Islet precursor cell (in vitro differentiated cells): ENCODE measurements at places on chromosomes 12 and 14.
A peak's percentile ranks its signal among the peaks of the same experiment; 100 is the strongest.

- DNase-seq = no peak
Measured at GRCh38 chr12:127613056-127613455, 653.9 kb upstream of the TMEM132C start.

GRCh38 chr12:49519574-49519936 is 19.3 kb upstream of the KCNH3 start:
- no peak for DNase-seq

DNA sequence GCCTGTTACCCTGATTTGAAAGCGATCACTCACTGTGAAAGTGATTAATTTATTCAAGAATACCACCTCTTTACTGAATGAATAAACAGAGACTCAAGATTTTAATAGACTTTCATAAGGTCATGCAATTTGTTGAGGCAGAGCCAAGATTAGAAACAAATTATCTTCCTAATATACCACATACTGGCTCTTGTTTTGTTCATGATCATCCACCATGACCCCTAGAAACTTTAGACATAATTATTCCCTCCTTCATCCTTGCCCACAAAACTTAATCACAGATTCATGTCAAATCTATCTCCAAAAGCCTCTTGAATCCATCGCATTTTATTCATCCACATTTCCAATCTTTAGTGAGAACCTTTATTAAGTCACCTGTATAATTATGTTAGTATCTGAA is 152.3 kb downstream of the ATXN7L3B start:
- DNase-seq = no peak

DNA sequence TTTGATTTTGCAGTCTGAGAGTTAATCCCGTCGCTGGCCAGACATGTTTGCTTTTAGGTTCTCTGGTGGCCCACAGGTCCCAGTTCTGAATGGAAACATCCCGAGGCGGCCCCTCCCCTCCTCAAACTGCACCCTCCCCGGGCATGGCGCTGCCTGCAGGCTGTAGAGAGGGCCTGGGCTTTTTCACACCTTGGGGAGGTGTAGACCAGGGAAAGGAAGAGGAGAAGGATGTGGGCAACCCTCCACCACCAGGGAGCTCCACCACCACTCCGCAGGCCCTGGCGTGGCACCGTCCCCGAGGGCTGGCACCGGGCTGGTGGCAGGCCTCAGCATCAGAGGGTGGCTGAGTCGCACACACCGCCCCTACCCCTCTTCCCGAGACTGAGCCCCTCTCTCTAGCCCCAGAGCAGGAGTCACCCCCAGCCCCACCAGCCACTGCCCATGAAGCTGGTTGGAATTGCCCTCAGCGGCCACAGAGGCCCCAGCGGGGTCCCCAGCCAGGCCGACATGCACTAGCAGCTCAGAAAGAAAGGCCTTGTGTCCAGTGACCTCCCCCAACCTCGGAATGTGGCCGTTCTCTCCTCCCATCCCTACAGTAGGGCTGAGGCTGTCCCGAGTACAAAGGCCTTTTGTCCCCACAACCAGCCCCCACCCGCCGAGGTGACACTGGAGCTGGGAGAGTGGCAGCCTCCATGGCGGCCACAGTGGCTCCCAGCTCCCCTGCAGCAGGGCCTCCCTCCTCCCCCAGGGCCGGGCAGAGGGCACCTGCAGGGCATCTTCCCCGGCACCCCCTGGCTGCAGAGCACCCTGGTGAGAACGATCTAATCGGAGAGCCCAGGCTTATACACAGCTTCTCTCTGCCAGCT is 23.5 kb upstream of the INF2 start:
- peak; percentile 96 for DNase-seq

DNA sequence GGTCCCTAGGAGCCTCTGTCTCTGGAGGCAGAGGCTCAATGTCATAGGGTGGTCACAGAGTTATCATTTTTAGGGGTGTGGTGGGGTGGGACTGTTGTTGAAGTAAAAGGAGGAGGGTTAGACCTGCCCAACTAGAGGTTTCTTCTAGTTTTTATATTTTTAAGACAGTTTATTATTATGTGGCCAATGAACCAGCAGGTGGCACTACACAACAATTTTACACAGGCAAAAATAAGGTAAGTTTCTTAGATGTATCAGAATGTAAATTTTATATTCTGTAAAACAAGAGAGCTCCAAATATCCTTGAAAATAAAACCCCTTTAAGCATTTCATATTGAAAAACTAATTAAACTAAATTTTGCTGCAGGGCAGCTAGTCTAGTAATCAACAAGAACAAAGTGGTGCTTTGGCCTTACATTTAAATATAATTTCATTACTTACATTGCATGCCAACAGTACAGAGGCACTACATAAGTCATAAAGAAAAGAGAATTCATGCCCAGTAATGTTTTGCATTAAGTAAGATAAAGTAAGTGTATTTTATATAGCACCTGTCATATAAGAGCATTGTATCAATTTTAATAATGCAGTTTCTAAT is 22.2 kb upstream of the OVCH1 start:
- DNase-seq = no peak

- DNase-seq = peak; percentile 29
Measured at GRCh38 chr12:108568338-108569154, 6.2 kb downstream of the ISCU start.

GRCh38 chr14:86296173-86296572 is 766.2 kb downstream of the FLRT2 start:
- no peak for DNase-seq

- no peak for DNase-seq
Measured at GRCh38 chr12:30515351-30515750, 180.3 kb downstream of the IPO8 start.

DNA sequence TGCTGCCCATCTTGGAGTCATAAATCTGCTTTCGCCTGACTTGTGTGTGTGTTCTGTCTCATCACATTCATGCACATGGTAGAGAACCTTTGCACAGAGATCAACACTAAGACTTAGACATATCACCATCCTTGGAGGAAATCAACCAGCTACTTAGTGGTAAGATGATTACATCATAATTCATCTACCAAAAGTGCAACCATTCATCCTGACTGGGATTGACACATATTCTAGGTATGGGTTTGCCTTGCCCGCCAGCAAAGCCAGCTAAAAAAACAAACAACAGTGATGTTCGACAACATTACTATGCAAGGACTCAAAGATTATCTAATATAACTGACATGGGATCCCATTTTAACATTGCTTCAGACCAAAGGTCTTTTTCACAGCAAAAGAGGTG is 228.7 kb downstream of the NUAK1 start:
- DNase-seq = no peak

- peak; percentile 41 for DNase-seq
Measured at GRCh38 chr14:94321421-94322271, 1.5 kb downstream of the SERPINA6 start.

DNA sequence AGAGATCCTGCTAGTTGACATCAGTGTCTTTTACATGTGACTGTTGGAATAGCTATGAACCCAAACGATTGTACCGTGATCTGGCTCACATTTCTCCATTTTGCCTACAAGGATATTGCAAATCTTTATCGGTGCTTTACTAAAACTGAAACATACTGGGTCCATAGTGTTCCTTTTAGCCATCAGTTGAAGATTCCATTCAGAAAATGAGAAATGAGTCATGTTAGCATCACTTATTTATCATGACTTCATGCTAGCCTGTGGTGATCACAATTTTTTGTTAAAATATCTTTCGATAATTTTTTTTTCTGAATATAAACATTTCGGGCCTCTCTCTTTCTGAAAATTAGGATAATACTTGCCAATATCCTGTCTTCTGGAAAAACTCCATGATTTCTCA is 210.3 kb downstream of the EGLN3 start:
- no peak for DNase-seq

DNA sequence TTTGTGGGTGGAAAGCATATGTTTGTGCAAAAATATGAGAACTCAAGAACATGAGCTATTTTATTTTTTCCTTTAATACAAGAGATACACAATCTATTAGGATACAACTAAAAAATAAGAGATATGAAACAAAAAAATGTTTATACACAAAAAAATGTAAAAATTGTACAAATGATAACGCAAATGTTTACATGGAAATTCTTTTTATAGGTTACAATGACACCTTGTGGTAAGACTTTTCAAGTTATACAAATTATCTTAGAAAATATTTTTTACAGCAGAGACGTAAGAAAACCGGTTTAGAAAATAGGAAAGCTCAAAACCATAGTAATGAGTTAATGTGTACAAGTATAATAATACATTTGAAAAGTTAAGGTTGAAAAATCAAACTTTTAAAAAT is 25.5 kb downstream of the CEP83 start:
- no peak for DNase-seq

- no peak for DNase-seq
Measured at GRCh38 chr12:117090388-117090787, 8.8 kb downstream of the TESC start.

DNA sequence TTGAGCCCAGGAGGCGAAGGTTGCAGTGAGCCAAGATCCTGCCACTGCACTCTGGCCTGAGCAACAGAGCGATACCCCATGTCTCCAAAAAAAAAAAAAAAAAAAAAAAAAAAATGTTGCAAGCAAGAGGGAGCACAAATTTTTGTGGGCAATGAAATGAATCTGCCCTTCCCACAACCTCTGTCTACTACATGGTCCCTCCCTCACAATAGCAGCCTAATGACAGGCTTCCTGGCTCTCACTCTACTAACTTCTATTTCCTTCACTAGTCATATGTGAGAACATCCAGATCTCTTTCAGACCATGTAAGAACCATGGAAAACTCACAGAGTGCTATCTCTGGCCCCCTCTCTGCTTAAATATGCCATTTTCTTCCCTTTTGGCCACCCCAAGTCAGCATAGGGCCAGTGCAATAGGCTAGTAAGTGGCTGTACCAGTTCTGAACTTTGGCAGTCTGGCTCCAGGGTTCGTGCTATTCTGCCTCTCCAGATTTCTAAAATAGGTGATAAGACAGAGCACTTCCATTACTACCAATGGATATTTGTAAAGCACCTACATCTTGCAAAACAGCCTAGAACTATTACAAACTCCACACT is 7.1 kb downstream of the OSBPL8 start:
- no peak for DNase-seq

- no peak for DNase-seq
Measured at GRCh38 chr12:92506891-92507290, 195.9 kb upstream of the PLEKHG7 start.

DNA sequence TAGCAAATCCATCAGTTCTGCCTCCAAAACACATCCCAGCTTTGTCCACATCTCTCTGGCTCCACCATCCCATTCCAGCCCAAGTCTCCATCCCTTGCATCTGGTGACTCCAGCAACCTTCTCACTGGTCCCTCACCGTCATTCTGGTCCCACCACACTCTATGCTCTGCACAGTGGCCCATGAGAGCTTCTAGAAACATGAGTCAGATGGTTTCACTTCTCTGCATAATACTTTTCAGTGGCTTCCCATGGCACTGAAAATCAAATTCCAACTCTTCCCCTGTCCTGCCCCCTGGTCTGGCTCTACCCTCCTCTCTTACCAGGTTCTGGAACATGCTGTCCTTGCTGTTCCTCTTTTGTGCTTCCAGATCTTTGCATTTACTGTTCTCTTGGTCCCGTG is 17.2 kb upstream of the C12orf76 start:
- no peak for DNase-seq

- DNase-seq = no peak
Measured at GRCh38 chr12:128947209-128947608, 93.9 kb downstream of the GLT1D1 start.

DNA sequence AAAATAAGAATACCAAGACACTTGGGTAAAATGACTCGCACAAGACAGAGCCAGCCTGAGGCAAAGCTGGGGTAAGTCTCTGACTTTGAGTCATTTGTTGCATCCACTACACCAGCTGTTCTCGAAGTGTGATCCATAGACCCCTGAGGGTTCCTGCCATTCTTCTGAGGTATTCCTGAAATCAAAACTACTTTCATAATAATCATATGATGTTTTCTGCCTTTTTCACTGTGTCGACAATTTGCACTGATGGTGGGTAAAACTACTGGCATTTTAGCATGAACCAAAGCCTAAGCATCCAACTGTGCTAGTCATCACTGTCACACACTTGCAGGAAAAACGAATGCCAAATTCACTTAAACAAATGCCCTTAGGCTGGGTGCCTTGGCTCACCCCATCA is 135.5 kb upstream of the FUT8 start:
- peak; percentile 64 for DNase-seq

DNA sequence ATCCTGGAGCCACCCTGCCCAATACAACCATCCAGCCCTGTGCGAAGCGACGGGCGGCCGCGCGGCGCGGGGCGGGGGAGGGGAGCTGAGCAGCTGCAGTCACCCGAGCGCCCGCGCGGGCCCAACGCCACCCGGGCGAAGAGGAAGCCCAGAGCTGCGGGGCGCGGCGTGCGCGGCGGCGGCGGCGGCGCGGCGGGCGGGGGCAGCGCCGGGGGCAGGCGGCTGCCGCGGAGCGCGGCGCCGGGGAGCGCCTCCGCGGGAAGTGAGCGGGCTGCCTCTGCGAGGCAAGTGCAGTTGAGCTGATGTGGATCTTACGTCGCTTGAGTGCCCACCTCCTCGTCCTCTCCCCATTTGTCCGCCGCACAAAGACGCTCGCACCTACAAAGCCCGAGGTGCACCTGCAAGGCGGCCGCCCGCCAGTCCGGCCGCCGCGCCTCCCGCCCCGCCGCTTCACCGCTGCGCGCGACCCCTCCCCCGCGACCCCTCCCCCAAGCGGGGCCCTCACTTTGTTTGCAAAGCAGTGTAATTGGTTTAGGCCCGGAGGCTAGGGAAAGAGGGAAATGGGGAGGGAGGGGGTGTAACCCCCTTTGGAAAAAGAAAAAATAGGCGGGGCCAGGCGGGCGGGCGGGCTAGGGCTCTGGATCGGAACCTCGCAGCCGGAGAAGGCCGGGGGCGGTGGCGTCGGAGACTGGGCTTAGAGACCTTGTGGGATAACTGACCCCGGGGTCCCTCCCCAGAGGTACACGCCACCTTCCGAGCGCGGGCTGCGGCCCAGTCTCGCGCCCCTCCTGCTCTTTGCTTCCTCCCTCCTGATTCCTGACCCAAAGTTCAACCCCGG is at the start of the genes FOXA1 and TTC6:
Gene FOXA1 (minus strand): TSS at position 279 of the 838 bp plus-strand sequence. CDS start 277 bp downstream, at position 2.
Gene TTC6 (plus strand): TSS at position 659 of the 838 bp plus-strand sequence. CDS start 26,436 bp downstream, outside the sequence.
- DNase-seq = peak; percentile 65

GRCh38 chr12:12216349-12217017 is 50.4 kb downstream of the LRP6 start:
- no peak for DNase-seq

GRCh38 chr12:52190860-52191729 is 719 bp downstream of the KRT80 start:
- no peak for DNase-seq

- DNase-seq = no peak
Measured at GRCh38 chr12:91335699-91336098, 153.1 kb upstream of the DCN start.

GRCh38 chr14:75561013-75561432 is 17.4 kb upstream of the FLVCR2 start:
- peak; percentile 87 for DNase-seq
